Smooth muscle cell of the coronary artery (primary cell): ENCODE measurements at places on chromosomes 2 and 18. TPM values are rescaled to one million over a fixed set of nuclear protein-coding genes. Genes with fewer than 3 reads are reported as not detected.

DLGAP1 gene
- 2.9 TPM in 1 of 2 replicates, not detected in the other for total RNA-seq

KDSR gene
- 17.8 and 44.1 TPM in 2 replicates for total RNA-seq

EGR4 gene
- total RNA-seq = not detected in 2 replicates

PRSS56 gene
- not detected in 2 replicates for total RNA-seq

KCNG2 gene
- 0.12 TPM in 1 of 2 replicates, not detected in the other for total RNA-seq

ASAP2 gene
- 18.6 and 48.1 TPM in 2 replicates for total RNA-seq

MYCN gene
- not detected in 2 replicates for total RNA-seq

PDE1A gene
- total RNA-seq = 6.5 and 26.8 TPM in 2 replicates

STEAP3 gene
- total RNA-seq = 10.7 and 13.8 TPM in 2 replicates

FNDC4 gene
- 15.9 and 31.8 TPM in 2 replicates for total RNA-seq

SNORC gene
- 0.59 and 0.83 TPM in 2 replicates for total RNA-seq

STPG4 gene
- 0.23 TPM in 2 replicates for total RNA-seq

HOXD11 gene
- total RNA-seq = not detected in 2 replicates

SEMA4F gene
- total RNA-seq = 5.5 and 5.6 TPM in 2 replicates

MOGAT1 gene
- not detected in 2 replicates for total RNA-seq

SERPINB3 gene
- total RNA-seq = 2.3 TPM in 1 of 2 replicates, not detected in the other

ESCO1 gene
- 4.3 and 11.7 TPM in 2 replicates for total RNA-seq

TMEM247 gene
- total RNA-seq = not detected in 2 replicates
